ENCODE measurements at places on chromosomes 7 and 10.

DNA sequence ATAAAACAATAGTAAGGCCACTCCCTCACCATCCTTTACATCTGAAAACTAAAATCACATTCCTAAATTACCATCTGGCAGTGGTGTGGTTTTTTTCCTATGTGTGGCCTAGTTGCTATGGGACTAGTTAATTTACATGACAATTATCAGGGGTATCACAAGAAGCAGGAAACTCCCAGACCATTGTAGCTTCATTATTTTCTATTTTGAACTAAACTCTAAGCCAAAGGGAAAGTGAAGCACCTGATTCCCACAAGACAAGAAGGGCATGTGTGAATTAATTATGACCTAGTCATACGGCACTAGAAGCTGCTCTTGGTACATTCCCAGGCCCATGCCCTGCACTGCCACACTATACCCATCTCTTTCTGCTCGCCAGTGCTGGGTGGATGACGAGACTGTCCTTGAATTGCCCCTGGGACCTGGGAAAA, 103.4 kb downstream of the ATXN7L1 start:
- DNase-seq, result no peak

DNA sequence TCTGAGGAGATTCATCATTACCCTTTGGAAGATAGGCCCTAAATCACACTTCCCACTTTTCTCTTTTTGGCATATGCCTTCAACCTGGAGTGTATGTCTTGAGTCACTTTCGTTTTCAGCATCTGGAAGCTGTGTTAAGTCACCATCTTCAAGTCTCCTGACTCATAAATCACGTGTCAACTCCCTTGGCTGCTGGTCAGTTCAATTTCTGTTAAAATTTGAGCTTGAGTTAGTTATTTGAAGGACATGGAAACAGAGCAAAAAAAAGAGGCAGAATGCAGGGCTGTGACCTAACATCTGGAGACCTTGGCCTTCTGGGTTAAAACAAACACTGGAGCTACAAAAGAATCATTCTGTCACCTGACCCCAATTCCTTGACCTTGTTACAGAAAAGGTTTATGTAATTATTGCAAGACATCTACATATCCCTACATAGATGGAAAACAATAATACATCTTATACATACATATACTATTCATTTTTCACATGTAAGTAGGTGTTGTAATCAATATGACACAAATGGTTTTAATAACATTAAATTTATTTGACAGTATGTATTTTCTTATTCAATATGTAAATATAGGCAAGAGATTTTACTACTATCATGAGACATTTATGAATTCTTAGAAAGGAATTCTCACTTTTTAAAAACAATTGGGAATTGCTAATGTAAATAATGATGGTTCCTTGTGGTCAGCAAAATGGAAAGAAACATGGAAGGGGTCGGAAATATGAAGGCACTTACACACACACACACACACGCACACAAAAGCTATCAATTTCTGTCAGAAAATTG, 169.7 kb upstream of the PHYHIPL start:
- DNase-seq, result no peak

GRCh38 chr7:2965301-2965700, 78.4 kb downstream of the CARD11 start:
- no peak for DNase-seq

DNA sequence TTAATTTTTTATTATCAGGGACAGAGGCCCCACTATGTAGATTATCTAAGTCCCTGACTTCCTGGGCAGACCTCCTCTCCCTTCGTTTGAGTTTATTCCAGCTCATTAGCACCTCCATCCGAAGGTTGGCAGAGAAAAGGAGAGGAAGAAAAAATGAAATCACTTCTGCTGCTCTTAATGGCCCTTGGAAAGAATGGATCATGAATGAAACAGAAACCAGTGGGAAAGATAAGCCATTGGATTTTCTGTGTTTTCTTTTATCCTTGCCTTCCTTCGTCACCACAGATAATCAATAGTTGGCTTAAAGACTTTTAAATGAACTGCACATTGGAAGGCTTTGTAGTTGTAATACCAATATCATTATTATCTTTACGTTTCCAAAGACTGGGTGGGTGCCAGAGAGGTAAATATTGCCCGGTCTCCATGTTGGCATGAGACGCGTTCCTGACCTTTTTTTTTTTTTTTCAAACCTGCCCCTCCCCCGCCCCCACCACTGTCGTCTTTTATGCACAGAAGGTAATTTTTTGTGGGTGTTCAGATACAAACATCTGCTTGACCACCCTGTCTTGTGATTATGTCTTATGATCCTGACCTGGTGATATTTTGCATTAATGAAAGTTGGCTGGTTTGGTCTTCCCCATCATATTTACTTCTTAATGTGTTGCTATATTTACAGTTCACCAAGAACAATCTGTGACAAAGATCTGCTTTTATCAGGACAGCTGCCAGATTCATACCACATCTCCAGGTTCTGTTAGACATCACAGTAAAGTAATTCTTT, 116.8 kb downstream of the ARID5B start:
- DNase-seq, result no peak

GRCh38 chr10:77284797-77285196, 352.8 kb downstream of the KCNMA1 start:
- no peak for DNase-seq

GRCh38 chr10:66538371-66538770, 387.5 kb upstream of the LRRTM3 start:
- no peak for DNase-seq

DNA sequence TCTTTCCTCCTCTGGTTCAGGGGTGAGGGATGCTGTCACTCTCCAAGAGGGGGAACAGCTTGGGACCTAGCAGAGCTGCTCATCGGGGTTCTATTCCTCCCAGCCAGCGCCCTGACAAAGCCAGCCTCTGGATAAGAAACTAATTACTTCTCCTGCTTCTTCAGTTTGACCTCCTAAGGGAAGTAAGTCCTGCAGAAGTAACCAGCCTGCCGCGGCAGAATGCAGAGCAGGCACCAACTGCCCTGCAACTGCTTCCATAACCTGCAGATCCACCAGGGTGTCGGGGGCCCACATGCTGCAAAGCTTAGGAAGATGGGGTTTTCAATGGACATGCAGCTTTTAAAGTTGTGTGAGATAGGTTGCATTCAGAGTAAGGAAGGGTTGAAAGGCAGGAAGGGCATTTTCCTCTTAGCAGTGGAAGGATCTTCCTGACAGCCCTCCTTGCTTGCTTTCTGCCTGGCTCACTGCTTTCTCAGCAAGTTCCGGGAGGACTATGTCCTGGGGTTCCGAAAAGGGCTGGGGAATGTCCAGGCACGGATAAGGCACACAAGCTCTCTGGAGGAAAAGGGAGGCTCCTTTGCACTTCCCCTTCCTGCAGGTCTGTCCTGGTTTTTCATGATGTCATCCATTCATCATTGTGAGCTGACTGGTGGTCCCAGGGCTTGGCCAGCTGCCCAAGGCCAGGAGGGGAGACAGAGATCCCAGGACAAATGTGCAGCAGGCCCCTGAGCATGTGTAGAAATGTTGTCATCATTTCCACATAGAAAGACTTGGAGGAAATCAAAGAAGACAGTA, 24.3 kb upstream of the CALU start:
- no peak for DNase-seq

DNA sequence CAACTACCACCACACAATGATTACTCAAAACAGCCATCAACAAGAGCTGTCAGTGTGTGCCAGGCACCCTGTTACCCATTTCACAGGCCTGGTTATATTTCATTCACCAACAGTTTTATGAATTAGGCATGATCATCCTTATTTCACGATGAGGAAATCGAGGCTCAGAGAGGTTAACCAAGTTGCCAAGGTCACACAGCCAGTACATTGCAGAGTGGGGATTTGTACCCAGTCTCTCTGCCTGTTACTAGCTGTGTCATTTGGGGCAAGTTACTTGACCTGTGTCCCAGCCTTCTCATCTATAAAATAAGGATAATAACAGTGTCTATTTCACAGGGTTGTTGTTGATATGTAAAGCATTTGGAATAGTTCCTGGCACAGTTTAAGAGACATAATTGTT, 97.2 kb downstream of the COL13A1 start:
- DNase-seq, result no peak

GRCh38 chr7:97873606-97874005, 1.4 kb upstream of the ASNS start:
- DNase-seq, result no peak

GRCh38 chr10:97683556-97684367, 3.3 kb downstream of the AVPI1 start:
- DNase-seq, result no peak

DNA sequence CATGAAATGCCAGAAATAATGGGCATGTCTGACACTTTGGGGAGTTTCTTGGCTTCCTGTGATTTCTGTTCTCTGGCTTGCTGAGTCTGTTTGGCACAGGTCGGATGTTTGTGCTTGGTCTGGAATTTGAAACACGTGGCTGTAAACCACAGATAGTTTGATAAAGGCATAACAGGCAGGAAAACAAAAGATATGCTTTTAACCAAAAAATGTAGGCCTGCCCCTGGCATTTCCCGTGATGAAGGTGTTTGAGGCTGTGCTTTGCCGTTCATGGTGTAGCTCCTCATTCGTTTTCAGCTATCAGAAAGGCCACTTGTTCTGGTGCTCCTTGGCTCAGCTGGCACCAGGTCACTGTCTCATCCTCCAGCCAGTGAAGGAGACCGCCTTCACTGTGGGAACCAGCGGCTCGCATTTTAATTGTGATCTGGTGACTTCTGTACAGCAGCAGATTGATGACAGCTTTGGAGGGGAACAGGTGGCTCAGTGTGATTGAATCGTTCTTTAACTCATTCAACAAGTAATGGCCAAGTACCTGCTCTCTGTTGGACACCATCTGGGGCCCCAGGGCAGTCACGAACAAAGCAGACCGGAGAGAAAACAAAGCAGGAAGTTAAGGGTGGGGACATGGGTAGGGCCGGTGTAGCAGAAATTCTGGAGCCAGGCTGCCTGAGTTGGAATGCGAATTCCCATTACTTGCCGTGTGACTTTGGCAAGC, 111.5 kb downstream of the CCNY start:
- DNase-seq, result no peak

DNA sequence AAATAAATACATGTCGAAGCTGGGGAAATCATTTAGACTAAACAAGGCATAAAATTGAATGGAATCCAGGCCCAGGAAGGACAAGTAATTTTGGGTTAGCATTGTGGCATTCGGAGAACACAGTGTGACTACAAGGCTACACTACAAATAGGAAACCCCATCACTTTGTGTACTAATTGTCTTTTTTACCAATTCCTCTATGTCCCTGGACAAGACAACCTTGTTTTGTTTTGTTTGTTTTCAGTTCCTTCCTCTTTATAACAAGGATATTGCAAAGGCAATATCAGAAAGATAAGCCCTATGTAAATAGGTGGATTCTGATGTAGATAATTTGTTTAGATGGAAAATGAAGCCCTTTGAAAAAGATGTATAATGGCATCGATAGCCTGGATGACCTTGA, 215.9 kb upstream of the MKLN1 start:
- no peak for DNase-seq

- DNase-seq, result no peak
Observed at GRCh38 chr10:88361494-88361893, 221.6 kb downstream of the RNLS start.
